ENCODE measurements at places on chromosomes 3 and 15.

DNA sequence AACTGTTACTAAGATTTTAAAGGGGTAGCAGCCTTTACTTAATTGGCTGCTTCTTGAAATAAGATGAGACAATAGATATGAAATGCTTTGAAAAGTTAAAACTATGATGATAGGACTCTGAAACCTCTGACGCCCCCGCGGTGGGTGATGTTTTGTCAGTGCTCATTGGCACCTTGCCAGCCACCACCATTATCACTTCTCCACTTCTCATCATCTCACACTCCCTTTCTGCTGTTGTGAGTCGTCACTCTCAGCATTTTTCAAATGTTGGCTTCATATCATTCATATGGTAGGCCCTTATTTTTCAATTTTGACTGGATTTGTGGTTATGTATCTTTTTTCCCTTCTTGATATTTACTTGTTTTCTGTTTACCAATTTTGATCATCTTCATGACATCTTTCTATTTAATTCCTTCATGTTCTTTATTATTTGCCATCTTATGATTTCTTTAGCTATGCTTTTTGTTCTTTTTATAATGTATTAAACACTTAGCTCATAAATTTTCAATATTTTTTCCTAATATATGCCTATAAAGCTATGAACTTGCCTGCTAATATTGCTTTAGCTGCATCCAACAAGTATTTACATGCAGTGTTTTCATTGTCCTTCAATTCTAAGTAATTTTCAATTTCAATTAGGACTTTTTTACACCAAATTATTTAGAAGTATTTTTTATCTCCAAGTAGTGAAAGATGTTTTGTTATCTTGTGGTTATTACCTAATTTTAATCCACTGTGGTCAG is 30.3 kb upstream of the SKOR1 start:
- DNase-seq = no peak

DNA sequence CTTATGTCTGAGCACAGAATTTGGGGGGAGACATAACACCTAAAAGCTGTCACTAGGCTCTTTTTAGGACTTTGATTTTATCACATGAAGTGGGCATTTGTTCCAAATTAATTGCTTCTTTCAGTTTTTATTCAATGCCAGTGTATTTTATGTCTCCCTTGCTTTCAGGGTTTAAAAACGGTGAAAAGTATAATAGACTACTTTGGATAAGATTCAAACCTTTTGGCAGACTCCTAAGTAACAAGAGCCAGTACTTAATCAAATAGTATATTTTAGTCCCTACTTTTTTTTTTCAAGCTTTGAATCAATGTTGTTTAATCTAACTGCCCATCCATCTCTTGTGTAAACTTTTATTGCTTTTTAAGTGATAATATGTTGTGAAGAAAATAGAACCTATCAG is 847.2 kb upstream of the DPPA4 start:
- DNase-seq = no peak

GRCh38 chr3:170721563-170721962 is 135.7 kb upstream of the SLC7A14 start:
- no peak for DNase-seq

- DNase-seq = no peak
Observed at GRCh38 chr3:165254812-165255211, 58.6 kb upstream of the SLITRK3 start.

GRCh38 chr3:21729331-21729730 is 21.7 kb downstream of the ZNF385D start:
- no peak for DNase-seq

DNA sequence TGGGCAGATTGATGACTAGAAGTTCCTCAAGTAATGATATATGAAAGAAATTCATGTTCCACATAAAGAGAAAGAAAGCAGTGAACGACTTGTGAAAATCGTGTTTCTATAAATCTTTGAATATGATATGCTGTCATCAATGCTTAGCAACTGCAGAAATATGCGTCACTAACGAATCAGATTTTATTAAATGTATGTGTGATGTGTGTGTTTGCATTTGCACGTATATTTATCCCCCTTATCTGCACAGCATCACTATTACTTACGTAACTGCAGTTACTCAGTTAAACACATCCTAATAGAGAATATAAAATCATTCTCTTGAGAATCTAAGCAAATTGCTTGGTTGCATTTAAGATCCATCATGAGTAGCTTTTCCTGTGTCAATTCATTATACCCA is 468.6 kb downstream of the FGF12 start:
- DNase-seq = no peak

GRCh38 chr3:150278195-150278594 is 129.9 kb upstream of the TSC22D2 start:
- DNase-seq = no peak

- DNase-seq = no peak
Observed at GRCh38 chr3:119653876-119654275, 6.5 kb downstream of the POPDC2 start.

DNA sequence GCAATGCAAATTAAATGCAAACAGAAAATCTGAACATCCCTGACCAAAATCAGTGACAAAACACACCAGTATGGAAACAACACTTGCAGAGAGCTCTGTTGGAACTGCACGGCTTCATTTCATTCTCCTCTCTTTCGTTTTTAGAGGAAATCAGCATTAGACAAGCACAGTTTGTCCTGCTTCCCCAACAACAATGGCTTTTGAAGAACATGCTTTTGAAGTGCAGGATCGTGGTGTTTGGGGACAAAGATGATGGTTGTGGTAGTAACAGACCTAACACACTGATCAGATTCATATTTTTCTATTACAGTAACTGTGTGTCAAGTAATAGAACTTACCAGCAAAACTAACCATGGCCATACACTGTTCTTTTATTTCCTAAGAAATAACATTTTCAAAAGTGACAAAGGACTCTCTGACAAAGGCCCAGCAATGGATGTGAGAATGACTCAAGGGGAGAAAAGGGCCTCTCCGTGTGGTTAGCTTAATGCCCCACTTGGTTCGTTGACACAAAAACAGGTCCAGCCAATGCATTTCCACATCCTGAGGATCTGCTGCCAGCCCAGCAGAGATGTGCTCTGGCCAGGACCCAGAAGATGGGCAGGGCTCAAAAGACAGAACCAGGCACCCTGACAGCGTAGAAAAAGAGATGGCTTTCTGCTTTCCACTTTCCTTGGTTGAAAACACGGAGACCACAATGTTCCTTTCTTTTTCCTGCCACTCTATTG is 84.1 kb downstream of the CCNL1 start:
- DNase-seq = no peak

DNA sequence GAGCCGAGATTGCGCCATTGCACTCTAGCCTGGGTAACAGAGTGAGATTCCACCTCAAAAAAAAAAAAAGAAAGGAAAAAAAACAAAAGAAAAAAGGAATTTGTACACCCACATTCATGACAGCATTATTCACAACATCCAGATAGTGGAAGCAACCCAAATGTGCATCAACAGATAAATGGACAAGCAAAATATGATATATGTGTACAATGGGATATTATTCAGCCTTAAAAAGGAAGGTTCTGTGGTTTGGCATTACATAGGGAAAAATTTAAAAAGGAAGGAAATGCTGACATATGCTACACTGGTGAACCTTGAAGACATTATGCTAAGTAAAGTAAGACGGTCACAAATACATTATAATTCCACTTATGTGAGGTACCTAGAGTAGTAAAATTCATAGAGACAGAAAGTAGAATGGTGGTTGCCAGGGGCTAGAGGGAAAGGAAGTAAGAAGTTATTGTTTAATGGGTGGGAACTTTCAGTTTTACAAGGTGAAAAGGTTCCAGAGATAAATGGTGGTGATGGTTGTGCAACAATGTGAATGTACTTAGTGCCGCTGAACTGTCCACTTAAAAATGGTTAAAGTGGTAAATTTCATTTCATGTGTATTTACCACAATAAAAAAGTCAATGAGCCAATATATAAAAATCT is 118.5 kb downstream of the MYLK start:
- no peak for DNase-seq

DNA sequence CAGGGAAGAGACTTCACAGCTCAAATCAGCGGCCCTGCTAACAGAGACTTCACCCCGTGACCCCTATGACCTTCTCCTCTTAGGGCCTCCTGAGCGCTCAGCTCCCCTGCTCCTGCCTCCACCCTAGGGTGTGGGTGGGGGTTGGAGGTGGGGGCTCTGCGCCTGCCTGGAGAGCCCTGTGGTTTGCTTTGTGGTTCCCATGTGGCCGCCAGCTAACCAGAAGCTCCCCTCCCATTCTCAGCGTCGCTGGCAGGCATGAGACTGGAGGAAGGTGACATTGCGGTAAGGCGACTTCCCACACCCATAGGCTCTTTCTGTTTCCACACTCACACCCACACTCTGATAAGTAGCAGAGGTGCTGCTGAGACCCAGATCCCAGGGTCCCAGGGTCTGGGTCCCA is 27.6 kb downstream of the XYLB start:
- DNase-seq = no peak

- no peak for DNase-seq
Observed at GRCh38 chr15:87589134-87589533, 667.4 kb downstream of the NTRK3 start.

DNA sequence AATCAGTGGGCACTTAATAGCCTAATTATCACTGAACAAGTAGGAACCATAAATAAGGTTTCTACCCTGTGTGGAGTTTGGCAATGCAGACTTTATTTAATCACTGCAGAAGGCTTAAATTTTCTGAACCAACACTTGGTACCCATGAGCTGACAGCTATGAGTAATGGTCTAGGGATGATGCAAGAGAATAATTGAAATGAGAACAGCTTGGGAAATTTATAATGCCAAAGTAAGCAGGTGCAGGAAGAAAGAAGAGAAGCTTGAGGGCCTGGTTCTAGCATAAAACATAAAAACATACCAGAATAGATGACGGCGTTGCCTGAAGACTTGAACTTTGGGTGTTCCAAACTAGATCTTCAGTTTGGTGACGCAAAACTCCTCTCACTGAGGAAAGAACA is 67.0 kb downstream of the IMPG2 start:
- no peak for DNase-seq

DNA sequence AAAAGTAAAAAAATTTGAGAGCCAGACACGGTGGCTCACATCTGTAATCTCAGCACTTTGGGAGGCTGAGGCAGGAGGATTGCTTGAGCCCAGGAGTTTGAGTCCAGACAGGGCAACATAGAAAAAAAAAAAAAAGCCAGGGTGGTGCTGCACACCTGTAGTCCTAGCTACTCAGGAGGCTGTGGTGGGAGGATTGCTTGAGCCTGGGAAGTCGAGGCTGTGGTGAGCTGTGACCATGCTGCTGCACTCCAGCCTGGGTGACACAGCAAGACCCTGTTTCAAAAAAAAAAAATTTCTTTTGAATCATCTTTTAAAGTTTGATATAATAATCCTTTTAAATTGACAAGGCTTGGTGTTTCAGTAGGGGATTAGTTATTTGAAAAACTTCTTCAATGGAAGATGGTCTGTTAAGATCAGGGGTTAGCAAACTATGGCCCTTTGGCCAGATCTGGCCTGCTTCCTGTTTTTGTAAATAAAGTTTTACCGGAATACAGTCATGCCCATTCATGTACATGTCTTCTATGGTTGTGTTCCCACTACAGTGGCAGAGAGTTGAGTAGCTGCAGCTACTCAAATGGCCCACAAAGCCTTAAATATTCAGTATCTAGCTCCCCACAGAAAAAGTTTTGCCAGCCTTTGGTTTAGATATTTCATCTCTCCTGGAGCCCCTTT is 28.9 kb downstream of the CDAN1 start:
- DNase-seq = no peak

- no peak for DNase-seq
Observed at GRCh38 chr15:82679626-82680199, 30.0 kb downstream of the AP3B2 start.

GRCh38 chr3:185659942-185660921 is 74.1 kb downstream of the SENP2 start:
- DNase-seq = no peak

DNA sequence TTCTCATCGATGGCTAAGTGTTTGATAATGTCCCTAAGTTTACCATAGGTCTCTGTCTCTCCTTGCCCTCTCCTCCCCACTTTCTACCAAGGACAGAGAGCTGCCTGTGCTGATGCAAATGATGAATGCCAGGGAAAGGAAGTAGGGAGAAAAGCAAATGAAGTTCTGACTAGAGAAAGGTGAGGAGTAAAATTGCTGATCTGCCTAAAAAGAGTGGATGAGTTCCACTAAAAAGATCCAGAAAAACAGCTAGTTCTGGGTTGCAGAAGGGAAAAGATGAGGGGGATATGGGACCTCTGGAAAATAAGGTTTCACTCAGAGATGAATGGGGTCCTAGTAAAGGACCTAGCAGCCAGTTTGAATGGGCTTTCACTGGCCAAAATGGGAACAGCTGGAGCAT is 13.8 kb downstream of the MYZAP start:
- DNase-seq = no peak

GRCh38 chr15:72967811-72968530 is 84.3 kb upstream of the NEO1 start:
- no peak for DNase-seq

DNA sequence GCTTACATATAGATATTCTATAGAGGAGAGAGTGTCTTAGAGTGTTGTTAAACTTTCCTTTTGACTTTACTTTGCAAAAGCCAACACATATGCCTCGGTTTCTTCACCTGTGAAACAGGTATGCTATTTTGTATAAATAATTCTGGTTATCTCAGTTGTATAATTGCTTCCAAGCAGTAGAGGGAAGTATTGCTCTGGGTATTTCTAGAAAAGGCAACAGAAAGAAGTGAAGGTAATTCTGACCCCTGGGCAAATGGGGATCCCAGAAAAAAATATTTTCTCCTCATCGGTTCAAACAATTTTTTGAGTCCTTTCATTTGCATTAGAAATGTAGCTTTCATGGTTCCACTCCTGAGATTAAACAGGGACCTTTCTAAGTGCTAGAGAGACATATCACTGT is 216.5 kb upstream of the SEMA6D start:
- DNase-seq = no peak

DNA sequence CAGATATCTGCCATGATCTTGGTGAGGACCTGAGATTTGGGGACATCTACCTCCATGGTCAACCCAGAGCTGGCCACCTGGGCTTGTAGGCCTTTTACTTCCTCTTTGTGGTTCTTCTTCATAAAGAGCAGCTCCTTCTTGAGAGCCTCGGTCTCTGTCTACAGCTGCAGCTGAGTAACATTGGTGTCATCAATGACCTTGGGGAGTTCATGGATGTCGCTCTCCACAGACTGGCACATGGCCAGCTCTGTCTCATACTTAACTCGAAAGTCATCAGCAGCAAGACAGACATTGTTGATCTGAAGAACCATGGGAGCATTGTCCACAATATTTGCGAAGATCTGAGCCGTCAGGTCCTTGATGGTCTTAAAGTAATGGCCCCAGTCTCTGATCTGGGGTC is 15.7 kb upstream of the RASA2 start:
- no peak for DNase-seq

- DNase-seq = no peak
Observed at GRCh38 chr3:186997061-186997460, 66.7 kb downstream of the ST6GAL1 start.

- DNase-seq = no peak
Observed at GRCh38 chr3:14358426-14359211, 43.8 kb upstream of the SLC6A6 start.

- peak; percentile 97 for DNase-seq
Observed at GRCh38 chr3:196179380-196180308, 31.6 kb downstream of the ZDHHC19 start.

- DNase-seq = no peak
Observed at GRCh38 chr3:153069598-153070510, 92.2 kb upstream of the RAP2B start.

Data from T-helper 1 cell (primary cell).